ENCODE measurements at places on chromosomes 5 and 9.

GRCh38 chr9:130320723-130321481, 55.3 kb downstream of the HMCN2 start:
- no peak for DNase-seq

GRCh38 chr5:78922879-78923621, 62.1 kb downstream of the ARSB start:
- no peak for DNase-seq

GRCh38 chr9:121353241-121354061, 16.6 kb downstream of the STOM start:
- no peak for DNase-seq

DNA sequence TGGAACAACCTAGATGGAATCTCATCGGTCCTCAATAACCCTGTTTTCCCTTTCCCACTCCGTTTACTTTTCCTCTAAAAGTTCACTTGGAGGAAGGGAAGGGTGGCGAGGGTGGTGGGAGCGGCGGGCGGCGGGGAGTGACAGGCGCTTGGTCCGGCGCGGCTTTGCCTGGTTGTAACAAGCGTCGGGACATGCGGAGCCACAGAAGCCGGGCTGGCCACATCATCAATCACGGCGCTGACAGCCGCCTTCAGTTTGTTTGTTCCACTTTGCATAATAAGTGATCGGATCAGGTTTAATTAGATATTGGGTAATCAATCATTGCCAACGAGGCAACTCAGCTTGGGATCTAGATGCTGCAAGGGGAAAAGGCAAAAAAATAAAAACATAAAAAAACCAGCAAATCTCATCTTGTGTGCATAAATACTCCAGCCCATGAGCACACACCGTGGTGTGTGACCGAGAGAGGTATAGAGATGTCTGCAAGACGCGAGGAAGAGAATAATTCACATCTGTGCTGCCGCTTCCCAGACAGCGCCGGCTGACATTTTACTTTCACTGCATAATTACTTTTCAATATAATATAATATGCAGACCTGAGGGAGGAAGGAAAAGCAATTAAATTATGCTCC, 396.2 kb upstream of the IRX4 start:
- DNase-seq = peak; percentile 24

GRCh38 chr5:125337294-125337693, 590.9 kb upstream of the ZNF608 start:
- DNase-seq = no peak

- DNase-seq = no peak
Measured at GRCh38 chr5:151100681-151101080, 19.8 kb upstream of the TNIP1 start.

- no peak for DNase-seq
Measured at GRCh38 chr5:53240661-53241060, 131.1 kb upstream of the MOCS2 start.

- DNase-seq = no peak
Measured at GRCh38 chr5:159850160-159850559, 66.1 kb upstream of the ADRA1B start.

DNA sequence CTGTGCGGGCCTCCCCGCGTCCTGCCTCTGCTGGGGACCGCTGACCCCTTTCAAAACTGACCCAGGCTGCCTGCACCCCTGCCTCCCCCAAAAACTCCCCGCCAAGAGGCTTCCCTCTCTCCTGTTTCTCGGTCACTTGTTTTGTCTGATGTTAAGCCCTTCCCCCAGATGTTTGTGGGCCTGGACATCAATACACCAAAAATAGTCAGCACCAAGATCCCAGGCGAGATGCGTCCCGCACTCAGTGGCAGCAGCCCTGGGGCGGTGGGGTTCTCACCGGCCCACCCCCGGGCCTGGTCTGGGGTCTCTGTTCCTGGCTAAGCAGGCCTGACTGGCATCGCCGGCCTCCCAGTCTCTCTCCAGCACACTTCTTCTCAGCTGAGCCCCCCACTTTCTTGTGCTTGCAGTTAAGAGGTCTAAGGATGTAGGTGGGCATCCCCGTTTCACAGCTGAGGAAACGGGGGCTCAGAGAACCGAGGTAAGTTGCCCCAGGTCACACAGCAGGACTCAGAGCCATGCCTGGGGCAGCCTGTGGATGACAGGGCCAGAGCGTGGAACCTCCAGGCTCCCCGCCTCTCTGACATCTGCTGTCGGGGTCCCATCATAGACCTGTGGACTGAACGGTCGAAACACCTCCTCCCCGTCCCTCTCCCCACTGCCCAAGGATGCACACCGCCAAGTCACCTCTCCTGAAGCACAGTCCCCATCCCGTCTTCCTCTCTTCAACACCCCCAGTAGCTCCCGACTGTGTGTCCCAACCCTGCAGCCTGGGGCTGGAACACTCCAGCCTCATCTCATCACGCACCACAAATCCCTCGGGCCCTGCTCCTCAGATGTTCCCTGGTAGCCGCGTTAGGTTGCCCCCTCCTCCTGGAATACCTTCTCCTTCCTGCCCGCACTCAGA, 16.8 kb downstream of the FIBCD1 start:
- no peak for DNase-seq
